Activated naive CD4-positive, alpha-beta T cell (primary cell): ENCODE measurements at places on chromosomes 11 and 22.

- DNase-seq: no peak
These were observed 5.2 kb upstream of the PLET1 start for GRCh38 chr11:112265659-112266409.

DNA sequence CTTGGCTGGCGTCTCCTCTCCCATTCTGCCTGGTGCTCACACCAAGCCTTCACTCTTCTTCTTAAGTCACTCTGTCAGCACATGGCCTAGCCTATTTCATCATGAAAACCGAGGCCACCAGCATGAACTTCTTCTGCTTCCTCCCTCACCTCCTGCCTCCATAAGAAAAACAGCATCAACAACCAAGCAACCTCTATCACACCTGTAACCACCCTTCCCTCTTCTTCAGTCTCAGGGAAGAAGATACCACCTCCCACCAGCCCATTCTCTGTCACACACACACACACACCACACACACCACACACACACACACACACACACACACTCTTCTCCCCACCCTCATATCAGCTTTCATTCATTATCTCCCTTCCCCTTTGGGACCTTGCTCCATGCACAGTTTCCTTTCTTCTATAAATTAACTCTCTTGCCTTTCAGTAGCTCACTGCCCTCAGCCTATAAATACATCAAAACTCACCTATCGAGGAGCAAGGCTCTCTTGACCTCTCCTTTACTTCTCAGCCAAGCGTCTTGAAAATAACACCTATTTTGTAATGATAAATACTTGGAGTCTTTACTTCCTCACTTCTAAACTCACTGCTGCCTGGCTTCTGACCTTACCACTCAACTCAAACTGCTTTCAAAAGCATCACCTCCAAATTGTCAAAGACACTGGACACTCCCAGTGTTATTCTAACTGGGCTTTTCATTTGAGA, 36.6 kb downstream of the SC5D start:
- DNase-seq: no peak

GRCh38 chr22:30876221-30876751, 92.3 kb downstream of the MORC2 start:
- no peak for DNase-seq

DNA sequence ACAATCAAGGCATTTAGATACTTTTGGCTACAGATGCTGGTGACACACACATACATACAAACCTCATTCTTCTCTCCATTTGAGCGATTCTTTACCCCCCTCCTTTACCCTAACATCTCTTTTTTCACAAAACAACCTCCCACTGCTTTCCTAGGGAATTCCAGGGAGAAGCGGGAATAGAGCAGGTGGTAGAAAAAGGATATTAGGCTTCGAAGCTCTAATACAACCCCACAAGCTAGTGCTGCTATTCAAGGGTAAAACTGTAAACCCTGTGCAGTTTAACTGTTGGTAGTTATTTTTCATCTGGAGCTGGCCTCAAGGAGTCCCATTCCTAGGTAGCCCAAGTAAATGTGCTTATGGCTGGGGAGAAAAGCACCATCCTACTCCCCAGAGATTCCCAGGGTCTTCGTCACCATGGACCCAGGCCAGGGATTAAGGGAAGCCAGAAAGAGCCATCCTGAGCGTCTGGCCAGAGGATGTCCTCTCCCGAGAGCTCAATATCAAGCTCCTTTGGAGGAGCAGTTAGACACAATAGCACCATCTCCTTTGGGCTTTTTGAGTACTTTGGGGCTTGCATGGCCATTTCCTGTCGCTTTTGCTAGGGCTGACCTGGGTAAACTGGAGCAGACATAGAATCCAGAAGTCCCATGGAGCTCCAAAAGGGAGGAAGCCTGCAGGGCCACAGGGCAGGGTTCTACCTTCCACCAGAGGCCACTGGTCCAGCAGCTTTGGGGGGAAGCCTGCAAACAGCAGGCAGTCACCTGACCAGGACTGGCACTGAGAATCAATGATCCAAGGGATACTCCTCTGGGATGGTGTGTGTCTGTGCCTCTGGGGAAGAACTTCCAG, 3.1 kb downstream of the MAML2 start:
- no peak for DNase-seq

- DNase-seq: no peak
These were observed 12.6 kb downstream of the OMP start for GRCh38 chr11:77115181-77115611.

DNA sequence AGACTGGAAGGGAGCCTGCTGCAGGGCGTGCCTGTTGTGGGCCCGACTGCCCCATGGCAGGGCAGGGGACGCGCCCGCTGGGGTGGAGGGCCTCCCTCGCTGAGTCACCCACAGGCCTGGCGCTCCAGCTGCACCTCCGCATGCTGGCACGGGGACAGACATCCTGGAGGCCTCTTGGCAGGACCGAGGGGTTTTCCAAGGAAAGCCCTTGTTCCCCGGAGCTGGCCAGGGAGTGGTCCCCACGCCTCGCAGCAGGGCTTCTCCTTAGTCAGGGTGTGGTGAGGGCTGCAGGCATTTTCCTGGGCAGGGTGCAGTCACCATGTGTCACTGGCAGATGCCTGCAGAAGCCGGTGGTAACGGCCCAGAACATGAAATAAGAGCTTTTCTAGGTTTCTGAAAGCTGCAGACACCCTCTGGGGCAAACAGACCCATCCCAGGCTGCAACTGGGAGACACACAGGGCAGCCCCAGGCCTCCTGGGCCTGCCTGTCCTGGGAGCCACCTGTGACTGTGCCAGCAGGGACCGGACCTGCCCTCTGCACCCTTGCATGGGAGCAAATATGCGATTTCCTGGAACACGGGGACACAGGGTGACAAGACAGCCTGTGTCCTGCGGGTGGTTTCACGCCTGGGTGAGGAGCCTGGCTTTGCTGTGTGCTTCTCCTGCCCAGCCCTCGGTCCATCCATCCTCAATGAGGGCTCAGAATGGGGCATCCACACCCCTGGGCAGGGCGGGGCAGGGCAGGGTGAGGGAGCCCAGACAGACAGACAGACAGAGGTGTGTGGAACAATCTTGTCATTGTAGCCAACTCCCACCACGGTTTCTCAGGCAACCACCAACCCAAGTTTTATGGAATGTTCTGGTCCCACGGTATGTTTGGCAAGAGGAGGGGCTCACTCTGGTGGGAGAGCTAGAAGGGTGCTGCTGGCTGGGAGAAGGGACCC, 43.2 kb upstream of the FADD start:
- DNase-seq: no peak

DNA sequence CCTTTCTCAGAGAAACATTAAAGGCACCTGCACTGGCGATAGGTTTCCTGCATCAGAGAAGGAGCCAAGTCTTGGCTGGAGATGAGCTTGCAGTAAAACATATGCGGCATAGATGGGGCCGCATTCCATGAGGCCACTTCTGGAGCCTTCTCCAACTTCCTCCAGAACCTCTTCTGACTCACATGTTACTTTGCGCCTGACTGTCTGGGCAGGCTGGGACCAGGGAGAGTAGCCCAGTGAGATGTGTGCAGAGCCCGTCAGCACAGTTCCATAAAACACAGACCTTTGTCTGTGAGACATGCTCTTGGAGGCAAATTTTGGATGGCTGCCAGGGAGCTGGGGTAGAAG, 55.4 kb upstream of the BID start:
- no peak for DNase-seq

GRCh38 chr22:20143883-20144665, 6.8 kb downstream of the CCDC188 start:
- DNase-seq: no peak
